Neuronal stem cell (in vitro differentiated cells): ENCODE measurements at places on chromosomes 6 and 20.

- H3K27me3 ChIP-seq: no peaks in the 10 kb centered on the region
- DNase-seq: no peak
- no peaks in the 10 kb centered on the region for H3K36me3 ChIP-seq
- no peak overlapping the region for H3K27ac ChIP-seq
These were observed 139.0 kb upstream of the JAG1 start for GRCh38 chr20:10812759-10813327.

DNA sequence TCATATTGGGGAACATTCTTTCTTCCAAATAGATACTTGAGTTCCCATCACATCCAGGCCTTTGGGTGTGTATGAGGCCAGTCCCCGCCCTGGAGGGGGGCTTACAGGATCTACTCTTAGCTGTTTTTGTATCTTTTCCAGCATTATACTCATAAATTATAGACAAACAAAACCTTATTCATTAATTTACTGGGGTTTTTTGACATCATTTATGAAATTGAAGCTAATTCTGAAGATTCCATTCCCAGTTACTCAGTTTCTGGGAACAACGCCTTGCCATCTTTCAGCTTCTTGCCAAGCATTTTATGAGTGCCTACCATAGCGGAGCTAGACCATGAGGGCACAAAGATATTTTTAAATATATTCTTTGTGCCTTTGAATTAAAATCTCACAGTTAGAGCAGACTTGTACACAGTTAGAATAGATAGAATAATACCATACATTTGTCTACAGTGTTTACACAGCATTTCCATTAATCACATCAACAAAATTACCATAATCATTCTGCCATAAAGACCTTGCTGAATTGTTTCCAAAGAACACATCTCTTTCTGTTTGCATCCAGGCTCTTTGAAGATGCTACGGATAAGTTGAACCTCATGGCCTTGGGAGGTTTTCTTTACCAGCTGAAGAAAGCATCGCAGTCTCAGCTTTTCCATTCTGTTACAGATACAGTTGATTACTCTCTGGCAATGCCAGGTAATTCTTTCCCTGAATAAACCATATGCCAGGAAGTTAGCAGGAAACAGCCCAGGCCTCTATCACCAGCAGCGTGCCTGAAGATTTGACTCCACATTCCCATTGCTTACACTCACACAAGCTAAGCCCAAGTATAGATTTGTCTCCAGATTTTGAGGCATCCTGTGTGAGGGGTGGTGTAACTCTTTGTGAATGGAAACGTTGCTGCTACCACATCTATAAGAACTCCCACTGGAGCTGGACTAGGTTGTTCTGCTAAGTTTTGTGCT, 75.4 kb upstream of the PBOV1 start:
- H3K36me3 ChIP-seq: peaks cover 2% of the 10 kb centered on the region
- H3K4me1 ChIP-seq: no peaks in the 10 kb centered on the region
- no peak for DNase-seq
- H3K4me3 ChIP-seq: no peak overlapping the region

- no peak overlapping the region for H3K27ac ChIP-seq
- no peak overlapping the region for H3K4me3 ChIP-seq
- no peak for DNase-seq
- H3K4me1 ChIP-seq: no peaks in the 10 kb centered on the region
These were observed 530.7 kb downstream of the NKAIN2 start for GRCh38 chr6:124334359-124334758.

GRCh38 chr20:25310268-25310920, 62.5 kb downstream of the PYGB start:
- peaks cover 27% of the 10 kb centered on the region for H3K36me3 ChIP-seq
- no peak for DNase-seq
- H3K4me1 ChIP-seq: peaks cover 15% of the 10 kb centered on the region
- no peak overlapping the region for H3K27ac ChIP-seq

- H3K27me3 ChIP-seq: no peaks in the 10 kb centered on the region
- H3K4me1 ChIP-seq: no peaks in the 10 kb centered on the region
- H3K4me3 ChIP-seq: no peak overlapping the region
- no peak for DNase-seq
- H3K36me3 ChIP-seq: no peaks in the 10 kb centered on the region
- H3K27ac ChIP-seq: no peak overlapping the region
These were observed 59.4 kb downstream of the CD164 start for GRCh38 chr6:109322825-109323224.

- H3K4me1 ChIP-seq: no peaks in the 10 kb centered on the region
- no peak overlapping the region for H3K4me3 ChIP-seq
- DNase-seq: no peak
- no peaks in the 10 kb centered on the region for H3K27me3 ChIP-seq
- H3K27ac ChIP-seq: no peak overlapping the region
These were observed 58.8 kb downstream of the SAMD5 start for GRCh38 chr6:147567141-147567805.

DNA sequence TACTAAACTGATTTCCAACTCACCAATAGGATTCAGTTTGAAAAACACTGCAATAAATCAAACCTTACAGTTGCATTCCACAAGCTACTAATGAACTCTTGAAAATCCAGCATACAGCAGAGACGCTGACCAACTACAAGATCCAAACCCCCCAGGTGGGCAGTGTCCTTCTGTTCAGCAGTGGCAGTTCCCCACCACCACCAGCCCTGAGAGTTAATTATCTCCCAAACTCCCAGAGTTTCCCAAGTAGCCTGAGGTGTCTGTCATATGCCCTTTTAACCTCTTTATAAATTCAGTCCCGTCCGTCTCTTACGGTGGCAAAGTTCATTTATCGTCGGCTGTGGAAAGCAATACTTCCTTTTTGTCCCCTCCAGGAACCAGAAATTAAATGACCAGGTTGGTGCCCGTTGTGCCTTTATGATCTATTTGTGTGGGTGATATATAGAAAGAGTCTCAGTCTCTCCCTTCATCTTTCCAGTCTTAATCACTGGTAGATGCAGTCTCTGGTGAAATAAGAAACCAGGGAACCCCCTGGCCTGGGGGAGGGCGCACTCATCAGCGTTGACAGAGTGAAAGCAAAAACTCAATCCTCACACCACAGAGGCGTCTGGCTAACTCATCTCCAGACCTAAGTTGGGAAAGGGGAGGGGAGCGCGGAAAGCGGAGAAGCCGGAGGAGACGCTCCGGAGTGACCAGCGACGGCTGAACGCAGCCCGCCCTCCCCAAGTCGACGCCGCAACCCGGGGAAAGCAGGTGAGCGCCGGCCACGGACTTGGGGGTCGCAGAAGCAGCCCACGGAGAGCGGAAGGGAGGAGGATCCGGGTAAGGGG, 717 bp downstream of the MRPL14 start:
- H3K4me1 ChIP-seq: peaks cover 28% of the 10 kb centered on the region
- peak; percentile 49 for DNase-seq
- peak overlapping the region; percentile 71 for H3K27ac ChIP-seq
- H3K36me3 ChIP-seq: peaks cover 23% of the 10 kb centered on the region
- H3K27me3 ChIP-seq: no peaks in the 10 kb centered on the region
- peak overlapping the region; percentile 85 for H3K4me3 ChIP-seq

DNA sequence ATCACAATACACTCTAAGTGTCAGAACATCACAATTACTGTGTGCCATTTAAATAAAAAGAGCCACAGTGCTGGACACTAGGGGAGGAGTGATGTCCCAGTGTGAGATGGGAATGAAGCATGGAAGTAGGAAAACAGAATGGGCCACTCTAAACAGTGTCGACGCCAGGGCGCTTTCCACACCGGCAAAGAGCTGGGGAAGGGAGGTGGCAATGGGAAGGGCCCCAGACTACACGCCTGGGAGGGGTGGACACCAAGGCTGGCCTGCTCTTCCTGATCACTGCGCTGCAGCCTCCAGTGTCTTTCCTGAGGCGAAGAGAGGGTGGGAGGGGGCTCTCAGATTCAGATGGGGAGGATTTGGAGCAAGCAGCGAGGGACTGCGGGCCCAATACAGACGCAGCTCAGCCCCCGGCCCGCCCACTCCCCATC, 75.9 kb downstream of the ERMARD start:
- no peak overlapping the region for H3K4me3 ChIP-seq
- DNase-seq: no peak
- no peak overlapping the region for H3K27ac ChIP-seq
- peaks cover 2% of the 10 kb centered on the region for H3K27me3 ChIP-seq
- no peaks in the 10 kb centered on the region for H3K36me3 ChIP-seq

DNA sequence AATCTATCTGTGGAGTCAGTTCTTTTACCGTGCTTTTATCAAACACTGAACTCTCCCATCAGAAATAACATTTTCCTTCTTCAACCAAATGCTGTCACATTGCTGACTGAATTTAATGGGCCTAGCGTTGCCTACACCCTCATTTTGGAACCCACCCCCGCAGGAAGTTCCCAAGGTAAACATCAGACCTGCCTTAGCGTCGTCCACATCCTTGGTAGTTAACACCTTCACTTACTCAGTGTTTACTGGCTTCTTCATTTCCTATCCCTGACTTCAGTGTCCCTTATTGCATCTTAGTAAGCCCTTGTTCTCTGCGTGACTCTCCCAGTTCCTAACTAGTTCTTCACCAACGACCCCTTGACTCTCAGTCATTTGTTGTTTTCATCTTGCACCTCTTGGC, 491.4 kb upstream of the SOX4 start:
- peaks cover 14% of the 10 kb centered on the region for H3K4me1 ChIP-seq
- H3K4me3 ChIP-seq: no peak overlapping the region
- H3K27ac ChIP-seq: no peak overlapping the region
- DNase-seq: no peak
- H3K36me3 ChIP-seq: no peaks in the 10 kb centered on the region

DNA sequence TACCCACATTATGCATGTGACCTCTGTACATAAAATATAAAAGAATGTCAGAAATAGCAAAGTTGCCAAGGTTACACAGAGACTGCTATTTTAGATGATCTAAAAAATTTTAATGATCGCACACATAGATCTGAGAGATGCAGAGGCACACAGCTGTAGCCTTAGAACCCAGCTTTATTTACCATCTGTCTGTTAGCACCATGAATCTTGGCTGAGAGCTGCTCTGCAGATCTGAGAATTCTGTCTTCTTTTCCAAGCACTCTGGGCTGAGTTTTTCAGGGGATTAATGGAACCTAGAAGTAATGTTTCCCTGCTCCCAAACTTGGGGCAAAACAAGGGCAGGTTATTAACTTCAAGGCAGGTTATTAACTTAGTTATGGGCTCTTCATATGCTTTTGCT, 248.7 kb upstream of the JAG1 start:
- H3K36me3 ChIP-seq: no peaks in the 10 kb centered on the region
- no peak for DNase-seq
- H3K4me1 ChIP-seq: no peaks in the 10 kb centered on the region
- no peak overlapping the region for H3K4me3 ChIP-seq
- no peak overlapping the region for H3K27ac ChIP-seq

- no peak for DNase-seq
- no peak overlapping the region for H3K4me3 ChIP-seq
- no peaks in the 10 kb centered on the region for H3K27me3 ChIP-seq
- H3K4me1 ChIP-seq: no peaks in the 10 kb centered on the region
- H3K27ac ChIP-seq: no peak overlapping the region
These were observed 177.6 kb upstream of the MAN1A1 start for GRCh38 chr6:119527231-119527578.

- H3K27me3 ChIP-seq: no peaks in the 10 kb centered on the region
- no peaks in the 10 kb centered on the region for H3K36me3 ChIP-seq
- peaks cover 11% of the 10 kb centered on the region for H3K4me1 ChIP-seq
- no peak overlapping the region for H3K27ac ChIP-seq
- H3K4me3 ChIP-seq: no peak overlapping the region
These were observed 10.9 kb upstream of the F13A1 start for GRCh38 chr6:6331393-6331792.

DNA sequence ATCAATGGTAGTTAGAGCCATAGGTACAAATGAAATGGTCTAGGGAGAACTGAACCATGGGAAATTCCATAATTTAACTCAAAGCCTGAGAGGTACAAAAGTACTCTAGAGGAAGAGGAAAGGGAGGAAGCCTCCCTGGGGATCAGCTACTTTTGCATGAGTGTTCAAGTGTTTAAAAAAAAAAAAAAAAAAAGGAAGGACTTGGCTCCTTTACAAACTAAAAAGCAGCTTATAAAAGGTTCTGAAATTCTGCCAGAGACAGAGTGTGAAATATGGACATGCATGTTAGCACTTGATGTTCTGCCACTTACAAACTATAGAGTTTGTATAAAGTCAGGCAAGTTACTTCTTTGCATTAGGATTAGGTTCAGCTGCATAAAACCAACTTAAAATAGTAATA, 290.0 kb downstream of the TBC1D7 start:
- no peak overlapping the region for H3K4me3 ChIP-seq
- DNase-seq: no peak
- H3K27ac ChIP-seq: no peak overlapping the region
- H3K4me1 ChIP-seq: no peaks in the 10 kb centered on the region
- no peaks in the 10 kb centered on the region for H3K36me3 ChIP-seq

GRCh38 chr6:169866668-169867521, 115.5 kb downstream of the ERMARD start:
- DNase-seq: no peak
- no peak overlapping the region for H3K4me3 ChIP-seq
- H3K27ac ChIP-seq: no peak overlapping the region
- no peaks in the 10 kb centered on the region for H3K36me3 ChIP-seq

DNA sequence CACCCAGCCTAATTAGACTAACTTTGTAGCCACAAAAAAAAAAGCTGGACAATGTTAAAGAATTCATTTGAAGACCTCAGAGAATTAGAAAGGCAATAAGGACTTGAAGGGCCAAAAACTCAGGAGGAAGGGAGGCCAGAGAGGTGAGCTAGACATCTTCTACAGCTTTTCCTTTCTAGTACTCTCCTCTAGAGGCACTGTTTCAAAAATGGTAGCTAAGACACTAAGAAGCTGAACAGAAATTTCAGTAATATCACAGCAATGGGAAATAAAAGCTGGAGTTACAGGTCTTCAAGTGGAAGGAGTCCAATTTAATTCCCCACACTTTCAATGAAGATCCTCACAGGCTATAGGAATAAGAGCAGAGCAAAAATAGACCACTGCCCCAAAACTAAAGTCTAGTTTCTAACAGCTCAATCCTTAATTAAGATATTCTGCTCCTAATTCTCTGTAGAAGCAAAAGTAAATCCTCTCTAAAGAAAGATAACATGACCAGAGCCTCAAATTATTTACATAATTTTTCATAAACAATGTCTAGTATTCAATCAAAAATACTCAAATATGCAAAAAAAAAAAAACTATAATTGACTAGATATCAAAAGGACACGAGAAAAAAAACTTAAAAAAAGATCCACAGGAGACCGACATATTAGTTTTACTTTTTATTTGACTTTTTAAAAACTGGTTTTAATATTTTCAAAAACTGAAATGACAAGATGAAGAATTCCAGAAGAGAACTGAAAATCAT, 63.7 kb downstream of the RNGTT start:
- no peak for DNase-seq
- H3K27ac ChIP-seq: no peak overlapping the region
- H3K4me1 ChIP-seq: no peaks in the 10 kb centered on the region
- no peaks in the 10 kb centered on the region for H3K27me3 ChIP-seq
- peaks cover 44% of the 10 kb centered on the region for H3K36me3 ChIP-seq

- H3K4me1 ChIP-seq: peaks cover 13% of the 10 kb centered on the region
- no peaks in the 10 kb centered on the region for H3K36me3 ChIP-seq
- no peaks in the 10 kb centered on the region for H3K27me3 ChIP-seq
- H3K4me3 ChIP-seq: no peak overlapping the region
- peak; percentile 75 for DNase-seq
These were observed 414.0 kb downstream of the GJA1 start for GRCh38 chr6:121849477-121849876.

- H3K27ac ChIP-seq: no peak overlapping the region
- H3K4me1 ChIP-seq: peaks cover 2% of the 10 kb centered on the region
- no peaks in the 10 kb centered on the region for H3K27me3 ChIP-seq
- no peak overlapping the region for H3K4me3 ChIP-seq
- DNase-seq: no peak
- H3K36me3 ChIP-seq: no peaks in the 10 kb centered on the region
These were observed 163.6 kb downstream of the SYNDIG1 start for GRCh38 chr20:24633026-24633425.

GRCh38 chr6:157514659-157515496, 133.9 kb downstream of the ZDHHC14 start:
- no peaks in the 10 kb centered on the region for H3K27me3 ChIP-seq
- H3K27ac ChIP-seq: no peak overlapping the region
- H3K36me3 ChIP-seq: no peaks in the 10 kb centered on the region
- DNase-seq: no peak
- no peak overlapping the region for H3K4me3 ChIP-seq
